ENCODE measurements at places on chromosomes 3 and 15. TPM values are rescaled to one million over a fixed set of nuclear protein-coding genes. Genes with fewer than 3 reads are reported as not detected.

DNA sequence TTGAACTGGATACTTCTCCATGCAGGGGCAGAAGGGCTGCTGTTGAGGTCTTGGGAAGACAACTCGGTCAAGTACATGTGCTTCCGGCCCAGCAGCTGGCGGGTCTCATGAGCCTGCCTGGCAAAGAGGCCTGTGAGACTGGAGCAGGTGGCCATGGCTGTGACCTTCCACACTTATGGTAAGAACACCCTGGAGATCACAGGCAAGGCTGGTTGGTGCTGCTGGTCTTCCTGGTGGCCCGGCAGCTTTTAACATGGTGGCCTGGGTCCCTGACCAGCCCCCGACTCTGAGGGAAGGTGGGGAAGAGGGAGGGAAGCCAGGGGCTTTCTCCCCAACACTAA, 15.4 kb downstream of the CHRD start:
- peak; percentile 29 for DNase-seq

MKRN2OS gene
- total RNA-seq: not detected

PPP1R14D gene
- total RNA-seq: not detected

SH2D7 gene
- not detected for total RNA-seq

ITPKA gene
- 0.29 TPM for total RNA-seq

ADAMTSL3 gene
- total RNA-seq: 0.72 TPM

Measured in osteoblast (primary cell).